ENCODE measurements at places on chromosomes 16 and 17. TPM values are rescaled to one million over a fixed set of nuclear protein-coding genes. Genes with fewer than 3 reads are reported as not detected.

CBLN1 gene
- not detected for polyA plus RNA-seq

GRCh38 chr17:81902653-81903414 lies 796 bp downstream of the NPB start:
- H3K36me3 ChIP-seq = peaks cover 62% of the 10 kb centered on the region
- DNase-seq = peak; percentile 51
- no peak overlapping the region for H3K27ac ChIP-seq
- peaks cover 10% of the 10 kb centered on the region for H3K4me1 ChIP-seq
- no peak overlapping the region for H3K4me3 ChIP-seq
- no peaks in the 10 kb centered on the region for H3K27me3 ChIP-seq

DNA sequence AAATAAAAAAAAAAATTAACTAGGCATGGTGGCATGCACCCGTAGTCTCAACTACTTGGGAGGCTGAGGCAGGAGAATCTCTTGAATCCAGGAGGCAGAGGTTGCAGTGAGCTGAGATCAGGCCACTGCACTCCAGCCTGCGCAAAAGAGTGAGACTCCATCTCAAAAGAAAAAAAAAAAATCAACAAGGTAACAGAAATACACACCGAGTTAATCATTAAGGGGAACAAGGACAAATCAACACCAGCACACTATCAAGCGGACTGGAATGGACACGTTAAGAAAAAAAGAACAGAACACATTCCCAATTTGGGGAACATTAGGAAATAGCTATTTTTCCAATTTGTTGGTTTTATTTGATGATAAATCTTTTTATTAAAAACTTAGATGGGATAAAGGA lies 28.4 kb upstream of the GLG1 start:
- no peak overlapping the region for H3K4me3 ChIP-seq
- no peaks in the 10 kb centered on the region for H3K4me1 ChIP-seq
- H3K27ac ChIP-seq = no peak overlapping the region
- H3K36me3 ChIP-seq = peaks cover 79% of the 10 kb centered on the region

DNA sequence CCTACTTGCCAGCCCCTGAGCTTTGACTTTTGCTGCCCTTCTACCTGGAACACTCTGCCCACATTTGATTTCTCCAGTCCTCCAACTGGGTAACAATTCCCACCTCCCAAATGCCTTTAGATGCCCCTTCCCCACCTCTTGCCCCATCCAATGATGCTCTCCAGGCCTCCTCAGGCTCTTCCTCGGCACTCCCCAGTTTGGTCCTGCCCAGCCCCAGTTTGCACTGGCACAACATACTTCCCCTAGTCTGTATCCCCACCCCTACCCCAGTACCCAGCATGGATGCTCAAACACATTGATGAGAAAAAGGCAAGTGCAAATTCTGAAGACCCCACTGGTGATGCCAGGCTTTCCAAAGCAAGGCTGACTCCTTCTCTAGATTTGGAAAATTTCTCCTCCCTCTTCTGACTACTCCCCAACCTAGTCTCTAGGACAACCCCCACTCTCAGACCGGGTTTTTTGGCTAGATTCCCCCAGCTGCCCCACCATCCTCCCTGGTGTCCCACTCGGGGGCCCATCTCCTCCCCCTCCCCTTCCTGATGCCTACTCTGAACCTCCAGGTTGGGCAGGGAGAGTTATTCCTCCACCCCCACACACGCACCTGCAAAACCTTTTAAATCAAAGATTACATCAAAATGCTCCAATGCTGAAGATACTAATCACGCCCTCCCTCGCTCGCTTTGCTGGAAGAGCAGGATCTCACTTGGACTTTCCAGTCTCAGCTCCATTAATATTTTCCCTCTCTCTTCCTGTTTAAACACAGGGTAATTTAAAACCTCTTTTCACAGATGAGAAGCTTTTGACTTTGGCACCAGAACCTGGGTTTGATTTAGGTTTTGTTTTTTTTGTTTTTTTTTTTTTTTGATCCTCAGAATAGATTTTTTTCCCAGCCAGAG lies 94.9 kb downstream of the TMEM132E start:
- H3K4me1 ChIP-seq = no peaks in the 10 kb centered on the region
- no peaks in the 10 kb centered on the region for H3K36me3 ChIP-seq
- no peak overlapping the region for H3K27ac ChIP-seq
- no peak overlapping the region for H3K4me3 ChIP-seq

GRCh38 chr16:61797296-61797795 lies 238.9 kb downstream of the CDH8 start:
- H3K4me1 ChIP-seq = no peaks in the 10 kb centered on the region
- no peak overlapping the region for H3K27ac ChIP-seq
- H3K4me3 ChIP-seq = no peak overlapping the region
- no peak for DNase-seq
- no peaks in the 10 kb centered on the region for H3K36me3 ChIP-seq

DNA sequence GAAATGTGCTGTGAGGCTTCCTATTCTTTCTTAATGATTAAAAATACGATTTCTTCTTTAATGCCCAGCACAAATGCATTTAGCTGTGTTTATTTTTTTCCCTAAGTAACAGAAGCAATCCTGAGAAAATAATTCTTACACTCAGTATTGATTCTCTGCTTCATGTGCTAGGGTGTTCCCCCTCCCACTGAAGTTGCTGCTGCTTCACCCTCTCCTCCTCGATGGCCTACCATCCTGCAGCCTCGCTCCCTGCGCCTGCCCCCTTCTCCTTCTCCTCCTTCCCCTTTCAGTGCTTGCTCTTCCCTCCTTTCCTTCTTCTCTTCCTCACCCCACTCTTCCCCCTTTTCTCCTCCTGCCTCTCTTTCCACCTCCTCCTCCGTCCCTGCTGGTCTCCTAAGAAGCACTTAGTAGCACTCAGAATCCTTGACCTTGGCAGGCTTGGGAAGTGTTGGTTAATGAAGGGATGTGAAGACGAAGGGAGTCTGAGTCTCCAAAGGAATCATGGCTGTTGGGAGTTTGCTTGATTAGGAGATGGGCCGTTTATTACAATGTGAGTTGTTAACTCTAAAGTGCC lies 119.7 kb downstream of the RPTOR start:
- no peak overlapping the region for H3K4me3 ChIP-seq
- no peak for DNase-seq
- H3K36me3 ChIP-seq = no peaks in the 10 kb centered on the region

GRCh38 chr17:38456031-38456815 lies 28.0 kb downstream of the ARHGAP23 start:
- H3K4me1 ChIP-seq = peaks cover 37% of the 10 kb centered on the region
- no peak overlapping the region for H3K27ac ChIP-seq
- no peak for DNase-seq
- H3K4me3 ChIP-seq = no peak overlapping the region
- peaks cover 33% of the 10 kb centered on the region for H3K36me3 ChIP-seq

- no peaks in the 10 kb centered on the region for H3K27me3 ChIP-seq
- DNase-seq = no peak
- peak overlapping the region; percentile 29 for H3K27ac ChIP-seq
- H3K36me3 ChIP-seq = peaks cover 69% of the 10 kb centered on the region
Measured at GRCh38 chr17:16150251-16150856, 65.0 kb downstream of the NCOR1 start.

DNA sequence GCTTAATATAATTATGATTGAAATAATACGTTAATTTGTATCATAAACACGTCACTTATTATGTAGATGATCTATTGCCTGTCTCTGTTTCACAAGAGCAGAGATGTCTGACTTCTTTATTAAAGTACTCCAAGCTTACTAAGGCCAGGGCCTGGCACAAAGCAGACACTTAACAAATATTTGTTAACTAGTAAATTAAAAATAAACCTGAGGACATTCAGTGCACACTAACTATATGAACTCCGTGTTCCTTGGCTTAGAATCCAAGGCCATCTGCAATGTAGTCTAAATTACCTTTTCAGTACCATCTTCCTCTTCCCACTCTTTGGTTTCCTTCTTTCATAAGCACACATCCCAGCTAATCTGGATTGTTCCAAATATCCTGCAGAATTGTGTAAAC lies 210.8 kb upstream of the SOX9 start:
- no peak for DNase-seq
- no peak overlapping the region for H3K27ac ChIP-seq
- H3K4me3 ChIP-seq = no peak overlapping the region
- no peaks in the 10 kb centered on the region for H3K36me3 ChIP-seq
- peaks cover 4% of the 10 kb centered on the region for H3K4me1 ChIP-seq

- no peak overlapping the region for H3K27ac ChIP-seq
- H3K27me3 ChIP-seq = no peaks in the 10 kb centered on the region
- no peak overlapping the region for H3K4me3 ChIP-seq
- no peaks in the 10 kb centered on the region for H3K4me1 ChIP-seq
Measured at GRCh38 chr16:8996891-8997290, 33.2 kb upstream of the USP7 start.

DNA sequence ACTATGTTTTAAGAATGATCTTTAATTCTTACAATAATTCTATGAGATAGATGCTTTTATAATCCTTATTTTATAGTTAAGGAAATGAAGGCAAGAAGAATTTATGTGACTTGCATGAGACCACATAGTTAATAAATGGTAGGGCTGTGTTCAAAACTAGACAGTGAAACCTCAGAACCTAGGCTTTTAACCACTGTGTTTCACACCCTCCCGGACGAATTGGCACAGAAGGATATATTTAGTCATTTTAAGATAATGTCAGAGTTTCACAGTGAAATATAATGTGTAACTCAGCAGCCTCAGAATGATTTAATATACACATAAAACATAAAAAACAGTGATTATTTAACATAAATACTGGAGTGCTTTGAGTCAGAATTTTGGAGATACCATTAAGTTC lies 57.0 kb downstream of the NSRP1 start:
- DNase-seq = no peak
- no peak overlapping the region for H3K27ac ChIP-seq
- H3K4me3 ChIP-seq = no peak overlapping the region
- no peaks in the 10 kb centered on the region for H3K27me3 ChIP-seq
- peaks cover 71% of the 10 kb centered on the region for H3K36me3 ChIP-seq
- H3K4me1 ChIP-seq = no peaks in the 10 kb centered on the region

GRCh38 chr17:74608511-74608910 lies 15.0 kb downstream of the CD300E start:
- no peaks in the 10 kb centered on the region for H3K36me3 ChIP-seq
- H3K4me3 ChIP-seq = no peak overlapping the region
- no peaks in the 10 kb centered on the region for H3K27me3 ChIP-seq
- no peak overlapping the region for H3K27ac ChIP-seq
- no peaks in the 10 kb centered on the region for H3K4me1 ChIP-seq

DNA sequence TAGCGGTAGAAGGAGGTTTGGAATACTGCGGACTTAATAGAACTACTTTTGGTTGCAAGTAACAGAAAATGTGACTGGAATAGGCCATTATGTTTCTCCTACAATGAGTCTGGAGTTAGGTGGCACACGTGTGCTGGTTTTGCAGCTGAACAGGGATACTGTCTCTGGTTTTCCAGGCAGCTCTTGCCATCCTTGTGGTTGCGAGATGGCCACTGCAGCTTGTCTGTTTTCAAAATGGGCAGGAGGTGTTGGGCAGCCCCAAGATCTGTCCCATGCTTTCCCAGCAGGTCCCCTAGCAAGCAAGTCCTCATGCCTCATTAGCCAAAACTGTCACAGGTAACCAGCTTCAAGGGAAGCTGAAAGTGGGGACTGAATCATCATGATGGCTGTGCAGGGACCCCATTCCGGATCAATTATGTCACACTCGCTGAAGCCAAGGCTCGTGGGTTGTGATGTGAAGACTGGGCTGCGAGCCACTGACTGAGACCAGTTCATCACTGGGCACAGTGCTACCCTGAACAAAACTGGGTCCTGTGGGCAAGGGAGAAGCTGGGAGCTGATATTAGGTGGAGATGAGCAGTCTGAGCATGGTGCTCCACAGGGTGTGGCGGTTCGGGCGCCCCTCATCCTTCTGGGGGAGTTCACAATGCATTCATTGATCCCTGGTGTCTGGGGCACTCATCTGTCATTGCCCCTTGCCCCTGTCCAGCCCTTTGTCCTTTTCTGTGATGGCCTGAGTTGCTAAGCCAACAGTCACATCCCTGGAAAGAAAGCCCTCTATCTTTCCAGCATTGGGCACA lies 82.1 kb downstream of the KSR1 start:
- DNase-seq = no peak
- H3K27me3 ChIP-seq = no peaks in the 10 kb centered on the region
- H3K27ac ChIP-seq = no peak overlapping the region

GDPD3 gene
- polyA plus RNA-seq = 1.5 TPM

DNA sequence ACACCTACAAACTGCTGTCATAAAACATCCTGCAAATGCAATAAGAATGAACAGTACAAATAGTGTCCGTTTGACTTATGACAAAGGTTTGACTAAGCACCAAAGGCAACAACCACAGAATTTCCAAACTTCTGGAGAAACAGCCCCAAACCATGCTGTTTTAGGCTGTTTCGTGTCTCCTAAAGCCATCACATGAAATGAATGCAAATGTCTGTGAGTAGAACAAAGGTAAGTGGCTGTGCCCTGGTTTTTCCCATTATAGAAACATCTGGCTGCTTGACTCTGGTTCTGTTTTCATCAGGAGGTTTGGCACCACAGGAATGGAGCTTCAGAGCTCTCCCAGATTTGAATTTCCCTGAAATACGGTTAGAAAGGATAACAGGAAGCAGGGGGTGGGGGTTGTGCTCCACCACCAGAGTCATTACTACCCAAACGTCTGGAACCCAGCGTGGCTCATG lies 4.6 kb upstream of the EMP2 start:
- H3K4me3 ChIP-seq = no peak overlapping the region
- no peak overlapping the region for H3K27ac ChIP-seq
- peaks cover 2% of the 10 kb centered on the region for H3K4me1 ChIP-seq
- H3K36me3 ChIP-seq = no peaks in the 10 kb centered on the region

GRCh38 chr16:57069053-57069452 lies 23.3 kb upstream of the CPNE2 start:
- no peaks in the 10 kb centered on the region for H3K27me3 ChIP-seq
- H3K4me1 ChIP-seq = no peaks in the 10 kb centered on the region
- H3K36me3 ChIP-seq = no peaks in the 10 kb centered on the region
- no peak overlapping the region for H3K27ac ChIP-seq

- DNase-seq = no peak
- no peaks in the 10 kb centered on the region for H3K27me3 ChIP-seq
- H3K4me1 ChIP-seq = peaks cover 42% of the 10 kb centered on the region
- H3K4me3 ChIP-seq = peak overlapping the region; percentile 18
- peak overlapping the region; percentile 62 for H3K27ac ChIP-seq
- H3K36me3 ChIP-seq = peaks cover 21% of the 10 kb centered on the region
Measured at GRCh38 chr17:13544292-13544691, 57.4 kb downstream of the HS3ST3A1 start.

DNA sequence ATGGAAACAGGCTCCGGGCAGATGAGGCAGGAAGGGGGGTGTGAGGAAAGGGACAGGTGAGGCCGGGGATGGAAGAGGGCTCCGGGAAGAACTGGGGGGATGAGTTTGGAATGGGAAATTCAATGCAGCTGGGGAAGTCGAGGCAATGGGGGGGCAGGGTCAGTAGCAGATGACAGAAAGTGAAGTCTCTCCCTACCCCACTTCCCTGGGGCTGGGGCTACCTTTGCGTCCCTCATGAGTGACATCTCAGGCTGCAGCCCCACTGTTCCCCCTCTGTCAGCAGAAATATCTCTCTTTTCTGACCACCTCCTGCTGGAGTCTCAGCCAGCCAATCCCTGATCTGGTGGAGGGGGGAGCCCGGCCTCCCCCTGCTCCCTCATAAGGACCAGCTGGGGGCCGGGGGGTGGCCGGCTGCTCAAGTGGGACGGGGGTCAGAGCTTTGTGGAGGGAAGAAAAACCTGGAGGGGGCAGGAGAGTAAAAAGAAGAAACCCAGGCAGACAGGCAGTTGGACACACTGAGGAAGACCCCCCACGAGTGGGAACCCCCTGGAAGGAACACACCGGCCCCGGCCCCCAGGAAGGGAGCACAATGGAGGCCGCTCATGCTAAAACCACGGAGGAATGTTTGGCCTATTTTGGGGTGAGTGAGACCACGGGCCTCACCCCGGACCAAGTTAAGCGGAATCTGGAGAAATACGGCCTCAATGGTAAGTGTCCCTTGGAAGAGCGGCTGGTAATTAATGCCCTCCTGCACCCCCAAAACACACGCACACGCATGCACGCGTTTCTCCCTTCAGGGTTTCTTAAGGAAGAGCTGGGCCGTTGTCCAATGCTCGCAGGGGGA lies at the start of gene ATP2A1:
ATP2A1 (plus strand) TSS at position 406 of the 844 bp plus-strand sequence; CDS start at position 590, 184 bp downstream.
- no peaks in the 10 kb centered on the region for H3K27me3 ChIP-seq
- peak within 1 kb of the TSS; percentile 95 for H3K4me3 ChIP-seq
- no peaks in the 10 kb centered on the region for H3K4me1 ChIP-seq
- H3K27ac ChIP-seq = peak within 1 kb of the TSS; percentile 78
- peaks cover 15% of the 10 kb centered on the region for H3K36me3 ChIP-seq
